ENCODE measurements at places on chromosomes 16 and 17.

DNA sequence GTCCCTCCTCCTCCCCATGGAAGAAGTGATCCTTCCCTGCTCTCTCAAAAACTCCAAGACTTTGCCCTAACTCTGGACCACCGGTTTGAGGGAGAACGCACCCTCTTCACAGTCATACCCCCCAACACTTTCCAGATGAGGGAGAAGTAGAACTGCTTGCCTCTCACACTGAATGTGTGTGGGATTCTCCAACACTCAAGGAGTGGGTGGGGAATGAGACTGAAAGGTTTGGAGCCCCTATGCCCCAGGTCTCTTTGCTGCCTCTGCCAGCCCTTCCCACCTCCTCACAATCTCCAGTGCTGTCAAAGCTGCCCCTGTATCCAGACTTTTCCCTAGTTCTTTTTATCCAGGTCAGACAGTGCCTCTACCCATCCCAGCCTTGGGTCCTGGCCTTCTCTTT lies 11.4 kb downstream of the HOXB4 start:
- no peak for DNase-seq

- no peak for DNase-seq
Observed at GRCh38 chr16:86521236-86522197, 11.2 kb downstream of the FOXF1 start.

DNA sequence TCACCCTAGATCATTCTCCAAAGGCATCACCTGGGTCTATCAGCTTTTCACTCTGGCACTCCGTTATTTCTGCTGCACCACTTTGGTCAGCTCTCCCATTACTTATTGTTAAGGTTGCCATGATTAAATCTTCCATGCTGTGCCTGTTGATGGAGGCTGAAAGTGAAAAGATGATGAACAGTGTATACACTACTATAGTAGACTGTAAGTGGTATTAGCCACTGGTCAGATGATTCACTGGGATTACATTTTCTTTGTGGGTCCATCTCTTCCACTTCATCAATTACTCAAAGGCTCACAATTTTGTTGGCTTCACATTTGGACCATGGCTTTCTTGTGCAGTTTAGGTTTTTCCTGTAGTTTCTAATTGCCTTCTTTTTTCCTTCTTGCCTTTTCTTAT lies 15.9 kb upstream of the LGALS9 start:
- no peak for DNase-seq

DNA sequence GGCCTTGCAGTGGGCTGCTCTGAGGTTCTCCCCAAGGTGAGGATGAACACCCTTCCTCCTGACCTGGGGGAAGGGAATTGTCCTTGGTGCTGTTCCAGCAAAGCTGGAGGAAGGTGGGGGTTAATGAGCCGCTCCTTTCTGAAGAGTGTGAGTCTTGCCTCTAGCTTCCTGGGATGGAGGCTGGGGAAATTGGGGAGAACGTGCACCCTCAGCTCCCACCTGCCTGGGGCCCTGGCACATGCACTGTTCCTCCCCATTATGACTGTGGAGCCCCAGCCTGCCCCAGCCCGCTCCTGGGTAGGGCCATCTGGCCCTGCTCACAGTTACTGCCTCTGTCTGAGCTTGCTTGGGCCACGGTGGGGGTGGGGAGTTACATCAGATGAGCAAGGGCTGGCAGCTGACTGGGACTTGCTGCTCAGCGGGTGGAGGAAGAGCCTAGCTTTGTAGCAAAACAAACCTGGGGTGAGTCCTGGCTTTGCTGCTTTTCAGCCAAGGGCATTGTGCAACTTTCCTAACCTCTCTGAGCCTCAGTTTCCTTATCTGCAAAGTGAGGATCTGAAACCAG lies 11.1 kb downstream of the TNS4 start:
- DNase-seq, result no peak

DNA sequence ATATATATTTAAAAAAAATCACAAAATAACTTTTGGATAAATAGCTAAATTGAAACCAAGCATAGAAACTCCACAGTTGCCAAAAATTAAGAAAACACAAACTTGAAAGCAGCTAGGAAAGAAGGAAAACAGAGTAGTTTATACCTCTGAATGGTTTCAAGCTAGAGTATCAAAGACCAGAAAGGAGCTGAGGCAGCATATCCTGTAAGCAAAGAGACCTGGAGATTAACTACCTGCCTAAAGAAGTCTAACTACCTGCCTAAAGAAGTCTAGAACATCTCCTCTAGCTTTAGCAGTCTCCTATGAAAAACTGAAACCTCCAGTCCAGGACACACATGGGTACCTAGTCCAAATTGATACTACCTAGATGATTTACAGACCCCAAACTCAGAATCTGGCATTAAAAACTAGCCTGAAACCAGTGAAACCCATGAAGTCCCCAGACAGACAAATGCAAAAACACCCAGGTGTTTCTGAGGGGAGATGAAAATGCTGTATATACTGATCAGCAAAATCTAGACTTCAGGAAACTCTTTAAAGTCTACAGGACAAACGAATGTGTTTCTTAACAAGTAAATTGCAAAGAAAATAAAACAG lies 17.6 kb downstream of the APPBP2 start:
- DNase-seq, result no peak

DNA sequence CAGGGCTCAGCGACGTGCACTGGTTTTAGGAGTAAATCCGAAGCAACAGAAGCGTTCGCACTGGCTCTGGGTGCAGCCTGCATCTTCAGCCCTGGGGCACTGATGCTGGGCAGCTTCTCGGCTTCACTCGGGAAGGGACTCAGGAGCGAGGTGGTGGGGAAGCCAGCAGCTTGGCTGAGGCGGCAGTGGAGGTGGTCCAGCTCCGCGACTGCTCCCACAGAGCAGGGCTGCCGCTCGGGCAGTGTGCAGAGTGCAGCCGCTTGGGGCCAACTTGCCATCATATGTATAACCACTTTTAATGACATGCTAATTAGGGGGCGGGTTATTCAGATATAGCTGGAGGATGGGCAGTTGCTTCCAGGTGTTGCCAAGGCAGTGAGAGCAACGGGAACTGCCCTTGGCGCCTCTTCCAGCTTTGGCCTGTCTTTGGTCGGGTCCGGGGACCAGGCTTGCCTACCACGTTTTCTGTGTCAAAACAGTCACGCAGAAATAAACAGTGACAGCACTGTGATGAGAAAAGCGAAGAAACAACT lies 26.7 kb downstream of the METRNL start:
- DNase-seq, result no peak

DNA sequence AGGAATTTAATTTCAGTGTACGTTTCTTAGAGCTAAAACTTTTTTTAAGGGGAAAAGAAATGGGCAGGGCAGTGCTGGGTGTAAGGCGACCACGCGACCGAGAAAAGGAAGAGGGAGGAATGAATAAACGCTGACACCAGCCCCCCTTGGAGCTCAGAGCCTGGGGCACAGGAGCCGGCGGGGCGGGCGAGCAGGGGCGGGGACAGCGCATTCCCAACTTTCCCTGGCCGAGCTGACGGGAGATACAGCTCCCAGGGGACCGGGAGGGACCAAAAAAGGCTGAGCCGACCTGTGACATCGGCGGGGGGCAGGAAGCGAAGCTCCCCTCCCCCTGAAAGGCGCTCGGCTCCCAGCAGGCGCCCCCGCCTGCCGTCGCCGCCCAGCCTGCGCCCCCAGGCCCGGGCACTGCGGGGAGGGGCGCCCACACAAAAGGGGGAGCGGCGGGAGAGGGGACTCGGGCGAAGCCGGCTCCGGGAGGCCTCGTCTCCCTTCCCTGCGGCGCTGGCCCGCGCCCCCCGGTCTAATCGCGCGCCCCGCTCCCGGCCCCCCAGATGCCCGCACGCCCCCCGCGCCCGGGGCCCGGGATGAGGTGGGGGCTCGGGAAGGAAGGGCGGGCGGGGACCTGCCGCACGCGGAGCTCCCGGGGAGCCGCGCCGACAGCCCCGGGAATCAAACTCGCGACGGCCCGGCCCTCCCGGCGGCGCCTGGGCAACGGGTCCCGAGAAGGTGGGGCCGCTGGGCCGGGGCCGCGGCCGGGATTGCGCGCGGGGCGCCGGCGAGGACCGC lies 622 bp downstream of the CUEDC1 start:
- peak; percentile 66 for DNase-seq

GRCh38 chr17:56975656-56976055 lies 2.3 kb upstream of the SCPEP1 start:
- DNase-seq, result no peak

GRCh38 chr17:71764505-71764904 lies 356.3 kb upstream of the SOX9 start:
- peak; percentile 11 for DNase-seq

GRCh38 chr17:10729334-10730193 lies at the start of gene TMEM220:
Gene TMEM220, minus strand, starts transcription at chr17:10730023. Its CDS starts 172 bp downstream, at chr17:10729851.
- no peak for DNase-seq

- DNase-seq, result no peak
Observed at GRCh38 chr16:85592700-85593493, 20.2 kb upstream of the GSE1 start.

DNA sequence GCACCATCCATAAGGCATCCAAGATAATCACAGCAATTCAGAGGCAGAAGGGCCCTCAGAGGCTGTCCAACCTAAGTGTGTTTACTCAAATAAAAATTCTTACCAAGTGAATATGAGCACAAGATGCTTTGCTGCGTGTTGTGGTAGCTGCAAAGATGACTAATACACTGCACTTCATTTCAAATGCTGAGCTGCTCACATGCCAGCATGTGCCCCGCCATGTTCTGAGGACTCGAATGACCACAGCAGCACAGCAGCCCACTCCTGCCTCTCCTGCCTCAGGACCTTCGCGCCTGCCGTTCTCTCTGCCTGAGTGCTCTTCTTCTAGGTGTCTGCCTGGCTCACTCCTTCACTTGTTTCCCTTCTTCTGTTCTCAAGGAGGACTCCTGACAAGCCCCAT lies 19.0 kb downstream of the PIK3R5 start:
- no peak for DNase-seq

GRCh38 chr17:28967221-28968135 lies 16.2 kb upstream of the PHF12 start:
- DNase-seq, result no peak

DNA sequence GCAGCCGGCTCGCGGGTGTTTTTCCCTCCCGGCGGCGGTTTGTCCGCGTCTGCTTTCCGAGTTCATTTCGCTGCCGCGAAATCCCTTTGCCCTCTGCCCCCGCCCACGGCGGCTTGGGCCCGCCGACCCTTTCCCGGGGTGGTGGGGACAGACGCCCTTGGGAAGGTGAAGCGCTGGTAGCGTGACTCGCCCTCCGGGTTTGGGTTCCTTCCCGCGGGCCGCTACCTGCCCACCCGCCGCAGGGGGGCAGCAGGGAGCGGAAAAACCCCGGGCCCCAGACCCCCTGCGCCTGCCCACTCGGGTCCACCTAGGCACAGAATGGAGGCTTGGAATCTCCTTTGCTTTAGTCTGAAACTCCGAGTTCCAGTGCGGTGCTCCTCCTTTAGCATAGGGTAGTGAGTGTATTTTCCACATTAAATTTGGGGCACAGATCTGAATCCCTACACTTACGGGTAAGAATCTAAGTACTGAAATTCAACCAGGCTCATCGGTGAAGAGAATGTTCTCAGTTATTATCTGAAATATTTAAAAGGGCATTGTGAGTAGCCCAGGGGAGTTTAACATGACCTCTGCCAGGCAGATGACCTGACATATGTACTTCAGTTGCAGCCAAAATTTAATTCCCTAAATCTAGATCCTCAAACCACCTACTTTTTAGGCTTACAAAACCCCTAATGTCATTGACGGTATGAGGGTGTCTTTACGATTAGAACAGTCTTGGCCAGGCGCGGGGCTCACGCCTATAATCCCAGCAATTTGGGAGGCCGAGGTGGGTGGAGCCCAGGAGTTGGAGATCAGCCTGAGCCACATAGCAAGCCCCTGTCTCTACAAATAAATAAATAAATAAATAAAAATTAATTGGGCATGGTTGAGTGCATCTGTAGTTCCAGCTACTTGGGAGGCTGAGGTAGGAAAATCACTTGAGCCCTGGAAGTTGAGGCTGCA lies 1.0 kb downstream of the NME2 start:
- peak; percentile 69 for DNase-seq

- no peak for DNase-seq
Observed at GRCh38 chr16:3032624-3033023, 4.1 kb downstream of the BICDL2 start.

- peak; percentile 34 for DNase-seq
Observed at GRCh38 chr16:24700549-24701392, 28.7 kb upstream of the TNRC6A start.

DNA sequence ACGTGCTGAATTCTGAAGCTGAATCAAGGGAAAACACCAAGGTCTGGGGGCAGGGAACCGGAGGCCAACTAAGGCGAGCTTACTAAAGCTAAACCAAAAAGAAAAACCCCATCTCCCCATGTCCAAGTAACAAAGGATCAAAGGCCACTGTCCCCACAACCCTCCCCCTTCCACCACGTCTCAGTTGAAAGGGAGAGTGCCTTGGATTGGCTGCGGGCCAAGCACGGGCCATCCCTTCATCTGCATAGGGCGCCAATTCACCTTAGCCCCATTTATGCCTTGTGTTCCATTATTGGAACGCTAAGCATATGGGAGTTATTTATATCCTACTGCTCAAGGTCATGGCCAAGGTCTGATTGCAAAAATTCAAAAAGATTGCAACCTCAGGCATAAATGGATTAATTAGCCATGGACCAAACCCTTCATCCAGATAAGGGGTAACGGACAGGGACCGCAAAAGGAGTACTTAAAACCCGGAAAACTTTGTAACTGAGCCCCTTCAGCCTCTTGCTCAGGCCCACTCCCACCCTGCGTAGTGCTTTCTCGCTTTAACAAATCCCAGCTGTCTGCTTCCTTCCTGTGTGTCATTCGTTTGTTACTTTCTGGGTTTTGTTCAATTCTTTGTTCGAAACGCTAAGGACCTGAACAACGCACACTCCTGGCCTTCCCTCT lies 740 bp upstream of the ATP6V0D1 start:
- DNase-seq, result no peak

GRCh38 chr17:55451203-55451641 lies 29.6 kb upstream of the MMD start:
- DNase-seq, result no peak

DNA sequence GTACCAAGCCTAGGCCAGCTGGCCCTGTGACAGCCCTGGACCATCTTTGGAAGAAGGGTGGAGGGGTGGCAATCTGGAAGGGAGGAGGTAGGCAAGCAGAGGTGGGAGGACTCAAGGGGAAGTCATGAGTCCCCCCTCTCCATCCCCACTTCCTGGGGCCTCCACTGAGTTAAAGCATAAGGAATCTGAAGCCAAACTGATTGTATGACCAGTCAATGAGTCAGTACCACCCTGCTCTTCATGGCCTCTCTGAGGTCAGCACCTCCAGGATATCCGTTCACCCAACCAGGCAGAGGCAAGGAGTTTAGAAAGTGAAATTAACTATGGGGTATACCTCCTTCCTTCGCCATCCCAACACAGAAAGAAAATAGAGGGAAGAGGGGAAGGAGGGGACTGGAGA lies 272.7 kb downstream of the SOX9 start:
- DNase-seq, result peak; percentile 46

- no peak for DNase-seq
Observed at GRCh38 chr17:65085397-65085796, 28.9 kb upstream of the GNA13 start.

Measured in 8988T (cell line).